Stimulated activated CD4-positive, alpha-beta T cell treated with anti-CD3 and anti-CD28 coated beads, Interleukin-15, amount 100 ng/mL, for 48 hours (primary cell): ENCODE measurements at places on chromosomes 5 and 9.

DNA sequence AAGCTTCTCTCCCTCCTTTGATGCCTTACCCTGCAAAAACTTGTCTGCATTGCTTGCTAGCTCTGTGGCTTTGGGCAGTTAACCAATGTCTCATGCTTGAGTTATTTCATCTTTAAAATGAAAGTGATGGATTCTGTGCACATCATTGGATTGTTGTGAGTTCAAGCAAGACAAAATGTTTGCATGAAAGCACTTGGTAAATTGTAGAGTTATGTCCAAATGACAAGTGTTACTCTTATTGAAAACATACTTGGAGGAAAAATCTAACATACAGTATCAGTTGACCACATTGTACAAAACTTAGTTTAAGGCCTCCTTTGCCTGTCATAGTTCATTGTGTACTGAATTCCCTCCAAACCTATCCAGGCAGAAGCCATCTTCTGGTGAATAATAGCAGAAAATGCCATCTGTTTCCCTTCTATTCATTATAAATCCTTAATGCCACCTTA is 30.0 kb downstream of the TGFBR1 start:
- no peak for DNase-seq

DNA sequence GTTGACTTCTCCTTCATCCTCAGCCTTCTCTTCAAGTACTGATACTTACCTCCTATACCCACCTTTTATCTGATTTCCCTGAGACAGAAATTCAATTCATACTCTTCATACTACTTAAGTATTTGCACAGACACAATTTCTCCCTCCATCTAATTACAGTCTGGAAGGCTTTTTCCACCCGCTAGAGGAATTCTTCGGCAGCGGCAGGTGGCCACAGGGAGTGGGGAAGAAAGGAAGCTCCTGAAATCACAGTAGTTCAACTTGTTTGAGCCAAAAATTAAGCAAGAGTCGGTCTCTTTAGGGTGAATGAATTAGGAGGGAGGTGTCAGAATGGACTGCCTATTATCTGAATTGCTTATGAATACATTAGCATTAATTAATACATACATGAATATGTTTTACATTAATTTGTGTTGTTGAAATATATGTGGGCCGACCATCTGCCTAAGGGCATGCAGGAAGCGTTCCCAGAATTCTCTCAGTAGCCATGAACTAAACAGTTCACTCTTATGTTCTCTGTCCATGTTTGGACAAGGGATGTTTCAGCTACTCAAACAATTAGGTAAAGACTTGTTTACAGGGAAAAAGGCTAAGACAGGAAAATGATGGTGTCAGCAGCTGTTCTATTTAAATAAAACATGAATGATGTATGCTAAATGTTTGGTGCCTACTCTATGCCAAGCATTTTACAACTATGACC is 101.4 kb upstream of the SMARCA2 start:
- DNase-seq, result no peak

- no peak for DNase-seq
Observed at GRCh38 chr5:174877987-174878386, 153.6 kb downstream of the MSX2 start.

- DNase-seq, result no peak
Observed at GRCh38 chr9:108374626-108375025, 481.2 kb downstream of the ACTL7B start.

GRCh38 chr5:174444479-174445188 is 279.7 kb upstream of the MSX2 start:
- no peak for DNase-seq

GRCh38 chr5:149948993-149949392 is 4.4 kb upstream of the PDE6A start:
- DNase-seq, result no peak

GRCh38 chr9:133445293-133445969 is 14.3 kb upstream of the CACFD1 start:
- DNase-seq, result no peak

GRCh38 chr9:114112778-114113584 is 13.9 kb upstream of the KIF12 start:
- DNase-seq, result no peak

GRCh38 chr9:82583524-82583923 is 479.4 kb downstream of the RASEF start:
- no peak for DNase-seq

GRCh38 chr9:99964336-99964735 is 57.9 kb downstream of the STX17 start:
- no peak for DNase-seq

GRCh38 chr5:171806976-171807747 is 21.5 kb downstream of the SMIM23 start:
- no peak for DNase-seq

DNA sequence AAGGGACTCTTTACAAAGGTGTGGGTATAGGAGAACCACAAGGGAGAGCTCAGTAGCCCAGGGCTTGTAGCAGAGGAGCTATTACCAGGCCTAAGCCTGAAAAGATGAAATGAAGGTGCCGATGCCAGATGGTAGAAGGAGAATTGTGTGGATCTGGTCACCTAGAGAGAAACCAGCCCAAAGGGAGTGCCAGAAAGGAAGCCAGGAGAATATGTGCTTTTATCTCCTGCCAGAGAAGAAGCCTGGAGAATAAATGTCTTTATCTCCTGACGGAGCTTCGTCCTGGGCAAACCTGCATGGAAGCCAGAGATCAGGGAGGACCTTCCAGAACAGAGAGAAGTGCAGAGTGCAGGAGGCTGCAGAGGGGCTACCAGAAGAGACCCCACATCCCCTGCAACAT is 142.6 kb downstream of the MED10 start:
- no peak for DNase-seq

GRCh38 chr5:131783357-131783756 is 13.5 kb downstream of the FNIP1 start:
- DNase-seq, result no peak

DNA sequence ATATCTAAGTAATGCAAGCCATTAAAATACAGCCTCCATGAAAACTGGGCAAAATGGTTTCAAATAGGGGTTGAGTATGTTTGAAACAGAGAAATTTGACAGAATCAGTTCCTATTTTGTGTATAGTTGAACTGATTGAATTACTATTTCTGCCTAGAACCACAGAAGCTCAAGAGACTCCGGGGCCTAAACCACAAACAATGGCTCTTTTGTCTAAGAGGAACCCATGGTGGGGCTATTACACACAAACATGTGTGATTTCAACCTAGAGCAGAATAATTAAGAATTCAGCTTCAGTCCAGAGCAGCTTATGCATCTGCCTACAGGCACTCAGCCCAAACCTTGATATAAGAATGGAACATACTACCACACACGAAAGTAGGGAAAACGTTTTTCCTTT is 171.2 kb upstream of the MPDZ start:
- DNase-seq, result no peak

GRCh38 chr5:133340002-133340755 is 272.2 kb downstream of the FSTL4 start:
- no peak for DNase-seq

- no peak for DNase-seq
Observed at GRCh38 chr5:16531063-16531648, 65.6 kb upstream of the ZNF622 start.

- no peak for DNase-seq
Observed at GRCh38 chr5:4086081-4086480, 490.4 kb downstream of the IRX1 start.
